ENCODE measurements at places on chromosomes 13 and 19.

GRCh38 chr19:38013913-38014580 lies 107.0 kb downstream of the SIPA1L3 start:
- DNase-seq, result no peak

DNA sequence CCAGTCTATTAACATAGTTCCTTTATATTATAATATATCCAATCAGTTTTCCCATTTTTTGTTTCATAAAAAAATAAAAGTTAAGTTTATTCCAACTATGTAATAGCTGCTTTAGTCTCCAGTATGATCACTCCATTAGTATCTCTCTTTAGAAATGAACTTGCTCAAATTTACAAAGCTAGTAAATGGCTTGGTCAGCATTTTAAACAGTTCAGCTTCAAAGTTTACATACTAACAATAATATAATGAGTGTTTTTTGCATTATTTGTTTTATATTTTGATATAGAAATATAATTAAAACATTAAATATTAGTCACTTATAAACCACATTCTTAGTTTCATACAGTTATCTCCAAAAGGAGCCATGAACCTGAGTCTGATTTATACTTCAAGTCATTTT lies 1073.8 kb downstream of the SLITRK5 start:
- no peak for DNase-seq

- DNase-seq, result no peak
Measured at GRCh38 chr19:40565355-40565754, 11.3 kb upstream of the SHKBP1 start.

DNA sequence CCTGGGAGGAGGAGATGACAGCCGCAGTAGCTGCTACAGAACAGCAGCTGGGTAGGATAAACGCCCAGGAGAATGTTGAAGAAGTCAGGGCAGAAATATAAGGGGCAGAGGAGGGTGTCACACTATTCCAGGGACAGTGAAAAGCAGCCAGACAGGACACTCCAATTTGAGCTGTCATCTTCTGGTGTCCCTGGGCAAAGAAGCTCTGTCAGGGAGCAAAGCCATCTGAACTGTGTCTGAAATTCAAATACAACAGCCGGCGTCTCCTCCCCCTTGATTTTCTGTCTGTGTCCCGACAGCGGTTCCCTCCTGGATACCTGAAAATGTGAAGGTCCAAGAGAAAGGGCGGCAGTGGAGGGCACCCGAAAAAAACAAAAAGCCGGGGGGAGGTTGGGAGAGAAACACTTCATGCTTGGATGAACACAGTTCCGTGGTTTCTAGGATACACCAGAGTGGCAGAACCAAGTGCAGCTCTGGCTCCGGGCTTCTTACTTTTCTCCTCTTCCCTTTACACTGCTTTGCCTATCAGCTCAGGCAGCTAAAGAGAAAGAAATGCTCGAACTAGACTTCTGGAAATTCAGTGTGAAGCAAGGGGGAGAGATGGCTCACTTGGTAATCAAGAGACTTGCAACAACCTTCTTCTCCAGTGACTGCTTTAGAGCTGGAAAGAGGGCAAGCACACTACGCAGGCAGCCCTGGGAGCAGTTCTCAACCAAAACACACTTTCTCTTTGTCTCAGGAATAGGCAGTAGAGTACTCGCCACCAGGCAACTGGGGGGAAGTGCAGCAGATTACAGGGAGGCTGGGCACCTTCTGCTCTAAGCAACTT lies 465.6 kb downstream of the ITGBL1 start:
- DNase-seq, result no peak

All from activated CD4-positive, CD25-positive, alpha-beta regulatory T cell treated with anti-CD3 and anti-CD28 coated beads, Interleukin-2, amount 50 U/mL, for 16 hours (primary cell).